ENCODE measurements at places on chromosomes 7 and 10.
A peak's percentile ranks its signal among the peaks of the same experiment; 100 is the strongest.

DNA sequence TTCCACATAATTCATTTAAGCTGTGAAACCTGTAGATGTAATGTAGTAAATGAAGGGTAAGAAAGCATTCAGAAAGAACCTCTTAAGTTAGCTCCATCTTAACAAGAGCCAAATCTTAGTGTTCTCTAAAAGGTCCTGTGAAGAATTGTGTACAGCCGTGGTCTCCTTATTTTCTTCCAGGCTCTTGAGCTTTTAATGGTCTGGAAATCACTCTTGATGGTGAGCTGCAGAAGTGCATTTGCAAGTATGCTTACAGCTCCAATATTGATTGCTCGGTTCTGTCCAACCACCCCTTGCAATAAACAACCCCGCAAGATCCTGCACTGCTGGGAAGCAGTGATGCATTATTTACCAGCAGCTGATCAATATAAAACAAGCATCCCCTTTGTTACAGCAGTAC lies 690.8 kb upstream of the FZD8 start:
- no peak for DNase-seq

DNA sequence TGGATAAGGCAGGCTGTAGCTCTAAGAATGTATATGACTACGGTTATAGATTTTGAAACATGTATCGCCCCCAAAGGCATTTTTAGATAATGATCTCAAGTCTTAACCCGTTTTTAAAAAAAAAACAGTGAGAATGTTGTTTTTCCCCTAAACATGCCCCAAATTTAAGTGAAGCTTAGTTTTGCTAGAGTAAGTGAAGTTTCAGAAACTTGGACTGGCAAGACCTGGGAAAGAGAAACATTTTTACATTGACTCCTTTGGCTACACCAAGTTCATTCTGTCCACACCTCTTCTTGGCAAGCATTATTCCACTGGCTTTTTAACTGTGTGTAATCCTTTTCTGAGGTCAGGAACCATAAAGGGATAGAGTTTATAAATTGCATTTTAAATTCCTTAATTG lies 216.7 kb upstream of the CELF2 start:
- DNase-seq = no peak

DNA sequence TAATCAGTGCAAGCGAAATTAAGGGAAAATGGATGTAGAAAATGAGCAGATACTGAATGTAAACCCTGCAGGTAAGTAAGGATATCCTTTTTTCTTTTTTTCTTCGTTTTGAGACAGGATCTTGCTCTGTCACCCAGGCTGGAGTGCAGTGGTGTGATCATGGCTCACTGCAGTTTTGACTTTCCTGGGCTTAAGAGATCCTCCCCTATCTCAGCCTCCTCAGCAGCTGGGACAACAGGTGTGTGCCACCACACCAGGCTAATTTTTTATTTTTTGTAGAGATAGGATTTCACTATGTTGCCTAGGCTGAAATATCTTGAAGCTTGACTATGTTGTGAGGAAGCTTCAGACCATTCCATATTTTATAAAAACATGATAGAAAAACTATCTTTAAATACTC lies 4.3 kb downstream of the PDCD4 start:
- no peak for DNase-seq

DNA sequence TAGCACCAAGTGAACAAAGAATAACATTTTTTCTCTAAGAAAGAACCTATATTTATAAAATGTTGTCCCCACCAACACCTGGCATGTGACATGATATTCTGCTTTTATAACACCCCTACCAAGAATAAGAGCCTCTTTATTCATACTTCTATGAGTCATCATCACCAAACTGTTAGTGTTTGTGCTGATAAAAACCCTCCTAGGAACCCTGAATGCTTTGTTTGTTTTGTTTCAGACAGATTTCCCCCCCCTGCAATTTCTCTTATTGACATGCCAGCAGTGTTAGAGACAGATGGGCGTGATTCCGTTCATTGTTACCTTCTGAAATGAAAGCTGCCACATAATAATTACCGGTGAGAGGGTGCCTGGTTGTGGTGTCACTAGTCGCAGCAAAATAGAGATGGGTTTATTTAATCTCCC lies 651.1 kb downstream of the SORCS1 start:
- peak; percentile 51 for DNase-seq

DNA sequence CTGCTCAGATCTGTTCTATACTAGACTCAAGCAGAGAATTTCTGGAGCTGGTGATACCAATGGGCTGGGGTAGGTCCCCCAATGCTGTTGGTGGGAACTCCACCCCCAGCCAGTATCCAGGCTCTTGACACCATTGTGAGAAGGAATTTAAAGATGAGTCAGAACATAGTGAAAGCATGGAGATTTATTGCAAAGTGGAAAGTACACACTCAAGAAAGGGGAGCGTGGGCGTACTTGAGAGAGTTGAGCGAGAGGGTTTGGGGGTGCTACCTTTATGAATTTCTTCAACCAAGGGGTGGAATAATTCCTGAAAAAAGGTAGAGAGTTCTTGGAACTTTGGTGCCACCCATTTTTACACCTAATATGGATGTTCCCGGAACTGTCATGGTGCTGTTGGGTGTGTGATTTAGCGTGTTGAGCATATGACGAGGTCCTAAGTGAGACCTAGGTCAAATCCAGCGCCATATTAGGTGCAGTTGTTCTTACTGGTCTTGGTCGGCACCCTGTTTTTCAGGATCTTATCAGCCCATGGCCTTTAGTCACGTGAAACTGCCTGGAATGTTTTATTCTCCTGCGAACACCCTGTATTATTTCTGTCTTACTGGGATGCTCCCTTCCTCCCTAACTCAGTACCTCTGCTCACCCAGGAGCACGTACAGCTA lies 122.0 kb upstream of the AHR start:
- DNase-seq = no peak

DNA sequence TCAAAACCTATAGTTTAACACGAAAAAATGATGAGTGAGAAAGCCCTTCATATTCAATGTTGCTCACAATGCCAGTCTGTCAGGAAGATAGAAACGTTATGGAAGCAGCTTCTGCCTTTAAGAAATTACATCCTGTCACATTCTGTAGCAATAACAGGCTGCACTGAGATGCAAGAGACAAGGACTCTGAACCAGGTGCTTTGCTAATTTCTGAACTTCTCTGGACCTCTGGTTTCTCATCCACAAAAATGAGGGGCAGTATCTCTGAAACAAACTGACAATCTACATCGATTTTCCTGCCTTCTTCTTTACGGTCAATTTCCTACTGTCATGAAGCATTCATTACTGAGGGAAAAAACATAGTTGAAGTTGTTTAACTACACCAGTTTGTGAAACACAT lies 234.0 kb downstream of the SNX13 start:
- no peak for DNase-seq

- DNase-seq = no peak
Measured at GRCh38 chr10:26567351-26567721, 129.2 kb downstream of the APBB1IP start.

GRCh38 chr7:5758286-5758685 lies 23.2 kb downstream of the RNF216 start:
- DNase-seq = no peak

DNA sequence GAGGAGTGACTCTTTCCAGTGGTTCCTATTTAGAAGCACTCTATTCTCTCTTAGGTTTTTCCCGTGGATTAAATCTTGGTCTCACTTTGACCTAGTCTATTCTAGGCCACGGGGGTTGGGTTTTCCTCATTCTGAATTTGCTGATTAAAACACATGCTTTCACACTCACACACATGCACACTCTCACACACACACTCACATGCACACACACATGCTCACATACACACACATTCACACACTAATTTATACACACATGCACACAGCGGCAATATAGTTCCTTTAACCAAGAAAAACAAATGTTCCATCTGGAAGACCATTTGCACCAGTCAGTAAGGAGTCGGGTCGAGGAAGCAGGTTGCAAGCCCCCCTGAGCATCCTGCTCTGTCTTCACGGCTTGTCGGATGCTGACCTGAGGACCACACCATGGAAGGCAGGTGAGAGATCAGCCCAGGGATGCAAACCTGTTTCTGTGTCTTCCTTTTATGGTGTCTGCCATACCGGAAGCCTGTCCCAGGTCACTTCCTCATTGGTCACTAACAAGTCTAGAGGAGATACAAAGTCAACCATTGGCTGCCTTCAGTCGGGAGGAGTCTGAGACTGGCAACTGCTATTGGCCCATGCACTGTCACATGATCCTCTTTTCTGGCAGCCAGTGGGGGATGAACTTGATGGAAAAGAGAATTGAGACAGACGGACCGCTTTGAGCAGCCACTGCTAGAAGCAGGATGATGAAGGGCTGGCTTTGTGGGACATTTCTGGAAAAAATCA lies 330.8 kb downstream of the FGFR2 start:
- no peak for DNase-seq

DNA sequence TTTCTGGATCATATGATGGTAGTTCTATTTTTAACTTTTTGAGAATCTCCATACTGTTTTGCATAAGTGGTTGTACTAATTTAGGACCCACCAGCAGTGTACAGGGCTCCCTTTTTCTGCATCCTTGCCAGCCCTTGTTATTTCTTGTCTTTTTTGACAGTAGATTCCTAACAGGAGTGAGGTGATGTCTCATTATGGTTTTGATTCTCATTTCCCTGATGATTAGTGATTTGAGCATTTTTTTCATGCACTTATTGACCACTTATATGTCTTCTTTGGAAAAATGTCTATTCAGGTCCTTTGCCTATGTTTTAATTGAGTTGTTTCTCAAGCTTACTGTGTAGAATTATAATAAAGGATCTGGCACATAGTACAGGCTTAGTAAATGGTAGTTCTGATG lies 238.8 kb upstream of the BMPER start:
- peak; percentile 20 for DNase-seq

DNA sequence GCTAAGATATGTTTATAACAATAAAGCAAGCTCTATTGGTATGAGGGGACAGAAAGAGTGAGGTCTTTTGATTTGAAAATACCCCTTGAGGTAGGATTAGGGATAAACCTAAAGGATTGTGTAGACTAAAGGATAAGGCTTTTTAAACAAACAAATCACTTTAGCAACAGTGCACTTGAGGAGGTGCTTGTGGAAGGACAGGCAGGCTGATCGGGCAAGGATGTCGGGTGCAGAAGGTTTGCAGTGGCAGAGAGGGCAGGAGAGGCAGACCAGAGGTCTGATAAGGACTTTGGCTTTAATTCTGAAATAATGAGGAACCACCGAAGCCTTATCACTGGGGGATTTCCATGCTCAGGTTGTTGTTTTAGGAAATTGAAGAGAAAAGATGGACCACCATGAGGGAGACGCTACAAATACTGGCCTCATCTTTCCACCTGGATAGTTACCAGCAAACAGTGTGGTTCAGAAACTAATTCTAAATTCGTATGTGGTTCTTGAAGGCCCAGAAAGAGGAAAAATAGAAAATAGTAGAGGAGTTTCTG lies 119.5 kb upstream of the KLF6 start:
- DNase-seq = no peak

- no peak for DNase-seq
Measured at GRCh38 chr7:143908120-143908519, 6.1 kb upstream of the TCAF1 start.

- DNase-seq = peak; percentile 90
Measured at GRCh38 chr10:132447446-132448247, 50.6 kb downstream of the PWWP2B start.

- no peak for DNase-seq
Measured at GRCh38 chr7:123901101-123901500, 23.9 kb upstream of the SPAM1 start.

DNA sequence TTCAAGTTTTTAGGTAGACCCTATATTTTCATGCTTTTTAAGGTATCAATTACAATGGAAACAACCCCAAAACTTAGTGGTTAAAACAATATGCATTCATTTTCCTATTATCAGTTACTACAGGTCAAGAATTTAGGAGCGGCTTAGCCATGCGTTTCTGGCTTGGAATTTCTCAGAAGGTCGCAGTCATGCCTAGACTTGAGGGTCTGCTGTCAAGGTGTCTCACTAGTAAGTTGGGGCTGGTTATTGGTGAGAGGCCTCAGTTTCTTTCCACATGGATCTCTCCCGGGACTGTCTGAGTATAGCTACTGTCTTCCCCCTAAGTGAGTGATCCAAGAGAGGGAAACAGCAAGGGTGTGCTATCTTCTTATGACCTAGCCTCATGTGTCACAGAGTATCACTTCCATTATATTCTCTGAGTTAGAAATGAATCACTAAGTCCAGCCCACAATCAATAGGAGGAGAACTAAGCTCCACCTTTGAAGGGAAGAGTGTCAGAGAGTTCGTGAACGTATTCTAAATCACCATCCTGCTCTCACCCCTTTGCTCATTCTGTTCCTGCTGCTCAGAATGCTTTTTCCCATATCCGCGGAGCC lies 80.5 kb downstream of the RTKN2 start:
- DNase-seq = no peak

GRCh38 chr10:74909670-74910069 lies 83.3 kb downstream of the KAT6B start:
- no peak for DNase-seq

- DNase-seq = no peak
Measured at GRCh38 chr10:470339-471003, 219.0 kb downstream of the DIP2C start.

DNA sequence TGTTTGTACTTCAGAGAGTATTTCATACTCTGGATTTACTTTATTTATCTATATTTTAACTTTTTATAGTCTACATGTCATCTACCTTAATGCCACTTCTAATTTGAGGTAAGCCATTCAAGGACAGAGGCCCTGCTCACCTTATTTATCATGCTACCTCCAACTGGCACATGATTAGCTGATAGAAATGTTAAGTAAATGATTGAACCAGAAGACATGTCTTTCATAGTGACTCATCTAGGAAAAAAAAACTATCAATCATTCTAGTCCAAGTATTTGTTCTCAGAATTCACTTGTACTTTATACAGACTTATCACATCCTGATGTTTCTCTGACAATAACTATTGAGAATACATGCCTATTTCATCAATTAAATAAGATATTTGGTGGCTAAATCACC lies 856.3 kb downstream of the XPNPEP1 start:
- no peak for DNase-seq

GRCh38 chr7:26367219-26367711 lies 75.6 kb downstream of the SNX10 start:
- no peak for DNase-seq

DNA sequence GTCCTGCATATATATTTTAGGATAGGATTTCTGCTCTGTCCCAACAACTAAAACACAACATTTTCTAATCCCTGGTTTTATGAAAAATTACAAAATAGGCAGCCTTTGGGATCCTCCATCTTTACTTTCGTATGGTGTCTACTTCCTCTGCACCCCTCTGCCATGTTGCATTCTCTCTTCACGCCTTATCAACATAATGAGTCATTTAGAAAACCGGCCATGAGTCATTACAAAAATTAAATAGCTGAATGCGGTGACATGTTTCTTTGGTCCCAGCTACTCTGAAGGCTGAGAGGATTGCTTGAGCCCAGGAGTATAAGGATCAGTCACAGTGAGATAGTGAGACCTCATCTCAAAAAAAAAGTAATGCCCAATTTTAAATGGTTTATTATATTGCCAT lies 148.1 kb upstream of the CELF2 start:
- DNase-seq = peak; percentile 75

DNA sequence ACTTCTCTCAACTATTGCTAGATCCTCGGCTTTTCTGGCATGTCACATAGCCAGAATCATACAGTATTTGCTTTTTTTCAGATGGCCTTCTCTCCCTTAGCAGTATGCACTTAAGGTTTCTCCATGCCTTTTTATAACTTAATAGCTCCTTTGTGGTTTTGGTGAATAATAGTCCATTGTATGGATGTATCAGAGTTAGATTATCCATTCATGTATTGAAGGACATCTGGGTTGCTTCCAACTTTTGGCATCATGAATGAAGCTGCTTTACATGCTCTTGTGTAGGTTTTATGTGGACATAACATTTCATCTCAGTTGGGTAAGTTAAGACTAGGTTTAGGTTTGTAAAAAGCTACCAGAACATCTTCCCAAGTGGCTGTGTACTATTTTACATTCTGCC lies 4.6 kb downstream of the ATP5F1C start:
- DNase-seq = no peak

GRCh38 chr7:108557191-108557590 lies 12.3 kb downstream of the THAP5 start:
- no peak for DNase-seq

All from astrocyte of the hippocampus (primary cell).